Activated effector memory CD4-positive, alpha-beta T cell treated with Interleukin-2 at 50 U/mL for 16 hours (primary cell): ENCODE measurements at places on chromosomes 4 and X.

- no peak for DNase-seq
Measured at GRCh38 chr4:15695240-15695699, 7.6 kb upstream of the BST1 start.

- DNase-seq: no peak
Measured at GRCh38 chr4:134668237-134668636, 466.6 kb upstream of the PABPC4L start.

GRCh38 chrX:41409006-41409405 is 38.1 kb upstream of the NYX start:
- DNase-seq: no peak

DNA sequence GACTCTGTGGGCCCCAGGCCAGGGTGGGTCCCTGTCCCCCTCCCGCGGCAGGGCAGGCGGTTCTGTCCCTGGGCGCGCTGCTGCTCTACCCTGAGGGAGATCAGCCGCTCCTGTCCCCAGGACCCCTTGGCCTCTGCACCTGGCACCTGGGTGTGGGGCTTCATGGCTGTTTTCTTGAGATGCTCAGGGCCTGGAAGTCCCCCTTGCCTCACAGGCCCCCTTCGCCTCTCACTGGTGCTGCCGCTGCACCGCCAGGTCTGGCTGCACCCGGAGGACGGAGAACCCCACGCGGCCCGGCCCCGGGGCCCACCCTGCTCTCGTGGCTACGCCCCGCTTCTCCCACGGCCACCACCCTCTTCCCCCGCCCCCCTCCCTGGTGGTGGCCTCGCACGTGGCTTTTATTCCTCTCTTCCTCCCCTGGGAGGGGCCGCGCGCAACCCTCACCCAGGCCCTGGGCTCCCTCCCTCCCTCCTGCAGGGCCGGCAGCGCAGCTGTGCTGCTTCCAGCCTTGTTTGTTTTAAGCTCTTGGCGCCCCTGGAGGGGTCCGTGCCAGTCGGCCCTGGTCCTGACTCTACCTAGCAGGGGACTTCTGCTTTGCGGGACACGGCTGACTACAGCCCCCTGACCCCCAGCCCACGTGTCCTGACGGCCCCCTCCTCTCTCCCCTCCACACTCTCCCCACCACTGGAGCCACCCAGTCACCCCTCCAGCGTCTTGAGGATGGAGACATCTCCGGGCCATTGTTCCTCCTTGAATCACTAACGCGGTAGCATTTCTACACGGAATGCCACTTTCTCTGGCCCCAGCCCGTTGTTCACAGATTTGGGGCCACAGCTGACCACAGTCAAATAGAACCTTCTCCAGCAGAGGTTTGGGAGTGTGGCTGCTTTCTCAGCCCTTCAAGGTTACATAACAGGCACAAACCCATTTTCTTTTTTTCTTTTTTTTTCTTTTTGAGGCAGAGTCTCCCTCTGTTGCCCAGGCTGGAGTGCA is 20.6 kb upstream of the CLDN24 start:
- DNase-seq: no peak

- no peak for DNase-seq
Measured at GRCh38 chrX:35842674-35843073, 44.5 kb downstream of the MAGEB16 start.

GRCh38 chr4:38904090-38904666 is 36.6 kb downstream of the FAM114A1 start:
- DNase-seq: no peak

GRCh38 chrX:141443922-141444321 is 140.6 kb downstream of the SPANXA1 start:
- no peak for DNase-seq

GRCh38 chr4:87005369-87005689 is 70.5 kb downstream of the AFF1 start:
- no peak for DNase-seq

DNA sequence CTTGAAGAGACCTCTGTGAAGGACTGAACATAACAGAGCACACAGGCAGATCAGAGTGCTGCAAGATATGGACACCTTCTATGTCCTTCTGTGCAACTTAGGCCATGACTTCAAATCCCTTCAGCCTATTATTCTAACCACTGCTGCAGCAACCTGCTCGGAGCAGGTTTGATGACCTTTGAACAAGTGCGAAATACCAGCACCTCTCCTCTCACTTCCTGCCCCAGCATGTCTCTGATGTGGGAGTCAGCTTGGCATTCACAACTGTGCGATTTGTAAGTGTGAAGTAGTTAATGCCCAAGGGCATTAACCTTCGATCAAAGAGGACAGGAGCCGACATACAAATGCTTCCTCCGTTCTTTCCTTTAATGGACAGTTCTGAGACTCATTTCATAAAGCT is 1.6 kb upstream of the EXOC1 start:
- DNase-seq: no peak

GRCh38 chr4:124253080-124253479 is 459.5 kb downstream of the ANKRD50 start:
- no peak for DNase-seq

DNA sequence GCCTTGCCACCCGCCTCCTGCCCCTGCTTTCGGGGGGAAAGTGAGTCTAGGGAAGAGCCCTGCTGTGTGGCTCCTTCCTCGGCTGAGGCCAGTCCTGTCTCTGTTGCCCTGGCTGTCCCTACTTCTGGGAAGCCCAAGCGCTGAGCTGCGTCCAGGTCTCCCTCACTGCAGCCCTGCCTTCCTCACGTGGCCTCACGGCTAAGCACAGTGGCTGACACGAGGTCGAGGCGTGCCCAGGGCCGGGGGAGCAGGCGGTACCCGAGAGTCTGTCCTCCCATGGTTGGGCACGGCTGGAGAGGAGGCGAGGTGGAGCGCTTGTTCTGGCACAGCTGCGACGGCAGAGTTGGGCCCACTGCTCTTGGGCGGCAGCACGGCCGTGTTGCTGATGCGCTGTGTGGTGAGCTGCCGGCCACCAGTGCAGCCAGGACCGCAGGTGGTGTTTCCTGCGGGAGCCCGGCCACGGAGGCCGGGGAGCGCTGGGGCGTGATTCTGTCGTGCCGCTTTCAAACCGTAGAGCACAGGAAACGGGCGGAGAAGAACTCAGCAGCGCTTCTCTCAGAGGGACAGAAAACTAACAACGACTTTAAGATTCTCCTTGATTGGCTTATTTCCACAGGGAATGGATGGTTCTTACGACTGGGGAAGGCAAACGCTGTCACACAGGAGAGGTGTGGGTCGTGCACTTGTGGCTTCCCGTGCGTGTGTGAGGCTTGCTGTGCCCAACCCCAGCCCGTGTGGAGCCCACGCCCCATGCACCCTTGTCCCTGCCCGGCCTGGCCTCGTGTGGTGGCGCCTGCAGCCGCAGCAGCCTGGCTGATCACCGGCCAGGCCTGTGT is 21.3 kb downstream of the MAEA start:
- DNase-seq: no peak

GRCh38 chrX:32871636-32872035 is 339.7 kb downstream of the DMD start:
- no peak for DNase-seq

DNA sequence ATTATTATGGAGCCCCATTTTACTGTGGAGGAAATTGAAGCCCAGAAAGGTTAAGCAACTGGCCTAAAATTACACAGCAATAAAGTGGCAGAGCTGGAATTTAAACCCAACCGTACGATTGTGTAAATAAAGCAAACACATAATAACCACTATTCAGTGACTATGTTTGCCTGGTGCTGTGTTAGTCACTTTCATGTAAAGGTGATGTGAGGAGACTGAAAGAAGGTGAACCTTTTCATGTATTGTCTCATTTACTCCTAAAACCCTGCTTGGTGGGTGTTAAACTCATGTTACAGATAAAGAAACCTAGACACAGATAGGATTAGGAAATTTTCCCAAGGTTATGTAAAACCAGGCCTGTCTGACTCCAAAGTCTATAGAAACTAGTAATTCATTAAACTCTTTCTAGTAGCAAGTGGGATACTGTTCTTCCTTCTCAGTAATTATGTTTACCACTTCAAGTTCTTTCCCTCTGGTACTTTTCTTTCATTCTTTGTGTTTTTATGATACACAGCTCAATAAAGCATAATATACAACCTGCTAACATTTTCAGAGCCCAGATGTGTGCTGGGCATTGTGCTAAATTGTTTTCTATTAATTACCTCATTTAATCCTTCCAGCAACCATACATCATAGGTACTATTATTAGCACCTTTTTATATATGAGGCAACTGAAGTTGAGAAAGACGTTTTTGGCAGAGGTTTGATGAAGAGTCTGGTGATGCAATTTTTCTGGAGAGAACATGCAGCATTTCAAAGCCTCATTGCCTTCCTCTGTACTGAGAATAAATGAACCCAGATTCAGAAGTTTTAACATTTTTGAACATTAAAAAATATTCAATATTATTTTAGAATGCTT is 202.7 kb downstream of the SPRY1 start:
- no peak for DNase-seq

DNA sequence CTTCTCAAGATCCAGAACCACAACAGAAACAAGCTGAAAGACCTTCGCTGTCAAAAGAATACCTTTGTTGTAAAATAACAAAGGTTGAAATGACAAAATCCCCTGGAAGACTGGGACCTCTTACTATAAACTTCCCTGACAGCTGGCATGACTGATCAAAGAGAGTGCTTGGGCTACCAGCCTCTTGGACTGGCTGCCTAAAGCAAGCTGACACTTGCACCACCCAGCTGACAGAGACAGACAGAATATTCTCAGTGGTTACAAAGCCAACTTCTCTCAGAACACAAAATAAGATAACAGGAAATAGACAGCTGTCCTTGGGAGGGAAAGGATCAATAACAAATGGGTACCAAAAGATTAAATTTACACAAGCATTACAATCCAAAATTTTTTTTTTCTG is 241.7 kb upstream of the SPOCK3 start:
- no peak for DNase-seq

GRCh38 chrX:53474707-53475106 is 40.5 kb upstream of the HSD17B10 start:
- no peak for DNase-seq

DNA sequence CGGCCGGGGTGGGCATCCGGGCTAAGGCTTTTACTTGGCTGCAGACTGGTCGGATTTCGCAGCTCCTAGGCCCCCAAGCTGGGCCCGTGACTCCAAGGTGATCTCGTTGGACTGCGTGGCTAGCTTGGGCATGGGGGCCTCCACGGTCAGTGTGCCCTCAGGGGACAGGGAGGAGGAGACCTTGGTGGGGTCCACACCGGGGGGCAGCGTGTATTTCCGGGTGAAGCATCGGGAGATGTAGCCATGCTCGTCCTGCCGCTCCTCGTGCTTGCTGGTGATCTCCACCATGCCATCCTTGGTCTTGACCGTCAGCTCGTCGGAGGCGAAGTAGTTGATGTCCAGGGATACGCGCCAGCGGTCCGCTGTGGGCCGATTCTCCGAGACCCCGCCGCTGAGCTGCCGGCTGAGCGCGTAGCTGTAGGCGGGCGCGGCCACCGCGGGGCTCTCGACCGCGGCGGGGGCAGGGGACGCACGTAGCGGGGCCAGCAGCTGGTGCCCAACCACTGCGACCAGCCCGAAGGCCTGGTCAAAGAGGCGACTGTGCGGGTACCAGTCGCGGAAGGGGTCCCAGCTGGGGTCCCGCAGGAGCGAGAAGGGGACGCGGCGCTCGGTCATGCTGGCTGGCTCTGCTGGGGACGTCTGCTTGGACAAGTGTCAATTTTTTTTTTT is 881 bp upstream of the CACNA1F start:
- no peak for DNase-seq

DNA sequence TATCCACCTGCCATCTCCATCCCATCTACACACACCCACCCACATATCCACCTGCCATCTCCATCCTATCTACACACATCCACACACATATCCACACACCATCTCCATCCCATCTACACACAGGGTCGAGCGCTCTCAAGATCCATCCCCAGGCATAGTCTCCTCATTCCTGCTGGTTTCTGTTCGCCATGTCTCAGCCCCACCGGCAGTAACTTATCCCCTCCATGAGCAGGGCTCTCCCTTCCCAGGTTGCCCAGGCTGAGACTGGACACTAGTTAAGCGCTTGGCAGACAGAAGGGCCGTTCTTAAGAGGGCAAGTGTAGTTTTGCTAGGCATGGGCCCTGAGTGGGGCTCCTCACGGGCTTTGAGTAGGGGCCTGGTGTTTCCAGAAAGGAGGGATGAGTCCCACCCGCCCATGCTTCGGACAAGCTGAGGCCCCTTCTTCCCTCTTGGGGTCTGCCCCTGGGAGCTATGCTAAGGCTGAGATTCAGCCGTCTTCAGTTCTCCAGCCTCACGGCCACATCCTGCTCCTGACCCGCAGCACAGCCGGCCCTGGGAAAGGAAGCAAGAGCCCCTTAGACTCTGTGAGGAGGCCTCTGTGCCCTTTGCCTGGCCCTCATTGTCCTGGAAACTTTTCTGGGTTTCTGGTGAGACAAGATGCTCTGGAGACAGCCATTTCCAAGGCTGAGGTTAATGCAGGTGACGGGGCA is 20.4 kb downstream of the TMEM271 start:
- DNase-seq: no peak

GRCh38 chr4:100889401-100889800 is 371.6 kb upstream of the EMCN start:
- DNase-seq: no peak

GRCh38 chr4:136000246-136000645 is 1532.0 kb downstream of the PCDH18 start:
- no peak for DNase-seq

DNA sequence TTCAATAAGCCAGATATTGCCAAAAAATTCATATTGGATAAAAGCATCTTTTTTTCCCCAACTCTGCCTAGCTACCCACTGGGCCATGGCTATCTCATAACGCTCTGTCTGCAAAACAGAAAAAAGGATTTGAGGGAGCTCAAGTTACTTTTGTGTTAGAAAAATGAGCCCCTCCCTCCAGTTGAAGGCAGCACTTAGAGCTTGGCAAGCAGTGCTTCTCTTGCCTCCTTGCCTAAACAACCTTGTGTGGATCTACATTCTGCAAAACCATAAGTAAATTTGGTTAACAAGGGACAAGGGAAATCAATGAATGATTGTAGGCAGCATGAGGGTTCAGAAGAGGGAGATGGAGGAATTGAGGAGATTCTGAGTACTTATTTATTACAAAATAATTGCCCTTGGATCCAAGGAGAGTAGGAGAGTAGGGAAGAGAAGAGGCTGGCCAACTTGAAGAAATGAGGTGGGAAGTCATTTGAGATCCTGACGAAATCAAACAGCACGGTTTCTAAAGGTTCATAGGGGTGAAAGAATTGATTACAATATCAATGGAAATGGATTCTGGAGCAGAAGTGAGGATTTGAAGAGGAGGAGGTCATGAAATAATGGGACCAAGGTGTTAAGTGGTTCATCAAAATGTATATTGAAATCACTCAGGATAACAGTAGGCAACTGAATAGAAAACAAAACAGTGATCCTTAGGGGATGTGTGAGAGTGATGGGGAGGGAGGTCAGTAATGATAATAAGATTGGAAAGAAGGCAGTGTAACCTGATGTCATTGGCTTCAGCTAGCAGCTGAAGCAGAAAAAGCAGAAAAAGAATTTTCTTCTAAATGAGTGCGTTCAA is 434.8 kb upstream of the IGFBP7 start:
- no peak for DNase-seq

GRCh38 chr4:40225497-40225896 is 28.7 kb downstream of the RHOH start:
- no peak for DNase-seq
